ENCODE measurements at places on chromosomes 1 and 21.

DNA sequence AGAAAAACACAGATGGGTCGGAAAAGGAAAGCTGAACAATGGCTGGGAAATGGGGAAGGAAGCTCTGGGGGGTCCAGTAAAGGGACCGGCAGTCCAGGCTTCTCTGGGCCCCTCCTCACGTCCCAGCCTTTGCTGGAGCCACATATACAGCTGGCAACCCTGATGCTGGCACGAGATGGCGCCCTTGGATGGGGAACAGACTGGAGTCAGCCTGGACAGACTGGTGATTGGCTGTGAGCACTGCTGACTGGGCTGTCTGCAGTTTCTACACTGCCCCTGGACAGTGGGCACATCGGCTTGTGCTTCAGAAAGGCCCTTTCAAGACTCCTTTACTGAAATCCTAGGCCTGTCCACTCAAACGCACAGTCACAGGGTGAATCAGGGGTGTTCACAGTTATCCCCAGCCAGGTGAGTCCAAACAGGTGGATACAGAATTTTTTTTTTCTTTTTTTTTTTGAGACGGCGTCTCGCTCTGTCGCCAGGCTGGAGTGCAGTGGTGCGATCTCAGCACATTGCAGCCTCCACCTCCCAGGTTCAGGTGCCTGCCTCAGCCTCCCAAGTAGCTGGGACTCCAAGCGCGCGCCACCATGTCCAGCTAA, 31.1 kb upstream of the ZBTB40 start:
- DNase-seq, result peak; percentile 81

- no peak for DNase-seq
Measured at GRCh38 chr21:33063375-33063883, 6.5 kb upstream of the OLIG1 start.

DNA sequence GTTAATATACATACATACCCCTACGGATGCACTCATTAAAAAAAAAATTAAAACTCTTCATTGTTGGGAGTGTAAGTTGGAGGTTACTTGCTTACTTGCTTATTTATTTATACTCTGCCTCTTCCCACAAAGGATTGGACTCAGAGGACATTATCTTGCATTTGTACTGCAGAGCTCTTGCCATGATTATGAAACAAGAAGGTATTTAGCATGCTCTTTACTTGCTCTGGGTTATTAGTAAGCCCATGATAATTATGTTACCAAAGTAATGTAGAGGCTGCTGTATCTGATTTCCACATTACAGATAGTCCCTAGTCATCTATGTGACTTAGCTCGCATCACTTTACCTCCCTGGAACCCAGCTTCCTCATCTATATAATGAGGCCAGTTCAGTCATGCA, 355.1 kb upstream of the PTBP2 start:
- no peak for DNase-seq

DNA sequence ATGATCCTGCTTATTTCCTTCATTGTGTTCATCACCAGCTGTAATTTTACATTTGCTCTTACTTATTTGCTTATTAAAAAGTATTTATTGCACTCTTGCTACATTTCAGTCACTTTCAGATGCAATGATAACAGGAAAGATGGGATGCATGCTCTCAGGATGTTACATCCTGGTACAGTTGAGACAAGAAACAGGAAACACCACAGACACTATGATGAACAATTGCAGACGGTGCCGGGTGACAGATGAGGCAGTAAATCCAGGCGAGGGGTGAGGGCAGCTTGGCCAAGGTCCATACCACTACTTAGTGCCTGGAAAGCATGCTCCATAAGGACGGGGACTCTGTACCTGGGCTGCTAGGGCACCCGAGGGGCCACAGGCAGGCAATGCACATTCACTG, 156.6 kb upstream of the RAB4A start:
- DNase-seq, result no peak

GRCh38 chr1:214853340-214853739, 229.2 kb upstream of the KCNK2 start:
- DNase-seq, result no peak

DNA sequence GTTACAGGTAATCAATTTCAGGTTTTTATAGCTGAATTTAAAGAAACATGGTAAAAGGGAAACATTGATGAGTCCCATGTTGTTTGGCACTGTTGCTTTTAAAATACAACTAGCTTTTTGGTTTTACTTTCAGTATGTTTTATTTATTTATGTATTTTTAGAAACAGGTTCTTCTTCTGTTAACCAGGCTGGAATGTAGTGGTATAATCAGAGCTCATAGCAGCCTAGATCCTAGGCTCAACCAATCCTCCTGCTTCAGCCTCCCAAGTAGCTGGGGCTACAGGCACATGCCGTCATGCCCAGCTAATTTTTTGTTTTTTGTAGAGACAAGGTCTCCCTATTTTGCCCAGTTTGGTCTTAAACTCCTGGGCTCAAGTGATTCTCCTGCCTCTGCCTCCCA, 50.4 kb downstream of the CTTNBP2NL start:
- DNase-seq, result no peak
